Esophagus squamous epithelium (tissue), 5 donors: ENCODE measurements at places on chromosomes 3 and 15.

GRCh38 chr3:120567370-120568201 is 28.6 kb upstream of the NDUFB4 start:
- DNase-seq: no peak

DNA sequence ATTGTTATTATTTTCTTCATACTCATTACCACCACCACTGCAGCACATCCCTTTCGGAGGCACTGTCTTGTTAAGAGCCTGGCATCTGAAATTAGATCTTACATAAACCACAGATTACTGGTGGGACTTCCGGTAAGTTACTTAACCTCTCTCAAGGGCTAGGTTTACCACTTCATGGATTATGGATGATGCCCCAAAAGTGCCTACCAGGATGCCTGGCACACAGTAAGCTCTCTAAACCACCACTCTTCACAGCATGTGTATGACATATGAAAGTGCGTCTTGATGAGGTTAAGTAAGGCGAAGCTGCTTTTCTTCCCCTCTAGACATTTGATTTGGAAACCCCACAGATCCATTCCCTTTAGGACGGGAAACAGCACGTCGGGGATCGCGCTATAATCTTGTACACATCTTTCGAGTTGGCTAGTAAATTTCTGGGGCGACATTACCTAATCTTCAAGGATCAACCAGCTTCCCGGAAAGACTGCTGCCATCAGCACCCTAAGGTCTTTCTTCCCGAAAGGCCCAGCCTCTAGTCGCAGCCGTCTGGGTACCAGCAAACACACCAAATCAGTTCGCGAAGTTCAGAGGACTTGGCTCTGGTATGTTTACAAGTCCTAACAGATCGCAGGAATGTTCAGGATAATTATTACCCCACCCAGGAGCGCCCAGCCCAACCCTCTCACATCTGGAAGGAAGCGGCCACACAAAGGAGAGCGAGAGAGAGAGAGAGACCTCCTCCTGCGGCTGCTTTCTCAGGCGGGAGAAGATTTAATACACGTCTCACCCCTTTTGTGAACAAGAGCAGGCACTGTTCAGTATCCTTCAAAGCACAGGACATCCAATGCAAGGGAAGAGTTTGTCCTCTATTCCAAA is 155.1 kb upstream of the FRMD4B start:
- DNase-seq: no peak

- no peak for DNase-seq
These were observed 8.4 kb upstream of the BCL2L10 start for GRCh38 chr15:52121006-52121405.

- DNase-seq: no peak
These were observed 1.3 kb downstream of the SLC6A6 start for GRCh38 chr3:14403619-14404155.

GRCh38 chr15:43198992-43199391 is 13.8 kb downstream of the CCNDBP1 start:
- no peak for DNase-seq

DNA sequence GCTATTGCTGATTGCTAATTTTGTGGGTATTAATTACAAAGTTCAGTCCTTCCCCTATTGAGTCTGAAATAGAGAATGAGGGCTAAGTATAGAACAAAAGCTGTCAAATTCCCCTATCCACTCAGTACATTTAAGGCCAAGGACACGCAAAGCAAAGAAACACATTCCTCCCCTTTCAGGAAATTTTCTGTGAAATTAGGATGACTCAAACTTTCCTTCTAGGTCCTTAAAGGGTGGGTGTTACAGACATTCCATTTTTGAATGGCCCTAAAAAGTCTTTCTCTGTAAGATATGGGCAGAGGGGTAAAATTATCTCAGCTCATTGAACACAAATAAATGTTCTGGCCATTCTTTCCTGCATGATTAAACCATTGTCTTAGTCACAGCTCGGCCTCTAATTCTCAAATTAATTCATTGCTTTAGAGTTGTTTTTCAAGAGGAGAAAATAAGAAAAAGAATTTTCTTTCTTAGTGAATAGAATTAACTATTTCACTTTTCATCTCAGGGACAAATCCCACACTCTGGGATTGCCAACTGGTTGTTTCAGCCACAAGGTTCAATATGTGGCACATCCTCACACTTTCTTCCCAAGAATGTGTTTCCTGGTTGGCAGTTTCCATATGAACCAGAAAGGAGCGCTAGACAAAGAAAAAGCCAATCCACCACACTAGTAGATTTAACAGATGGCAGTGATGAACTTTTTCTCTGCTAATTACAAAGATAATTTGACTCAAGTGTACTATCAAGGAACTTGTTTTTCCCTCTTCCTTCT is 424.1 kb downstream of the ZNF385D start:
- DNase-seq: no peak

DNA sequence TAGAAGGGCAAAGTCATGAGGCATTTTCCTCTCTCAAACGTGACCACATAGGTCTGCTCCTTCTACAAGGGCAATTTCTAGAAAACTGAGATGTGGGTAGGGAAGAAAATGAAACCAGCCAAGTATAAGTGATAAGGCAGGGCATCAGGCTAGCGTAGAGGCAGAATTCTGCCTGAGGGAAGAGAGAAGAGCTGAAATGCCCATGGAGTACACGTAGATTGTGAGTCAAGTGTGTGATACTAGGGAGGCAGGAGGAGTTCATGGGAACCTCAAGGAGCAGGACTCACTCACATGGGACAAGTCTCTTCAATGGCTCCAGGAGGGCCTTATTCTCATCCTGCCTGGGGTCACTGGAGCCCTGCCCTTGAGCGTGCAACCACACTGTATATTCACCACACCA is 34.9 kb upstream of the PPP4R2 start:
- no peak for DNase-seq

DNA sequence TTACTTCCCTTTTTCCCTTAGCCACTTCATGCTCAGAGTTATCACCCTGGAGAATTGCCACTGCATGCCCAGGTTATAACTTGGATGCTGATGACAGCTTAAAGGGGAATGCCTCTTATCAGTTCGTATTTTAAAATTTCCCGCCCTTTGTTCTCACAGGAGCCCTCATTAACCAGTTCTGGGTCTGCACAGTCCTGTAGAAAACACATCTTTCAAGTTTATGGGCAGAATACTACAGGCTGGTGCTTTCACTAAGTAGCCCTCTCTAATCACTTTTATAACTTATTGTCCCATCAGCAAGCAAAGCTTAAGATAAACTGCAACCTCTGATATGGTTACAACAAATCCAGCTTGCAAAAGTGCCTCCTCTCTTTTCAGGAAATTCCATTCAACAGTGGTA is 587.3 kb upstream of the UBE2E2 start:
- DNase-seq: no peak

GRCh38 chr3:94336046-94336753 is 273.3 kb downstream of the NSUN3 start:
- no peak for DNase-seq

GRCh38 chr15:80779658-80780415 is 667 bp downstream of the CEMIP start:
- no peak for DNase-seq

DNA sequence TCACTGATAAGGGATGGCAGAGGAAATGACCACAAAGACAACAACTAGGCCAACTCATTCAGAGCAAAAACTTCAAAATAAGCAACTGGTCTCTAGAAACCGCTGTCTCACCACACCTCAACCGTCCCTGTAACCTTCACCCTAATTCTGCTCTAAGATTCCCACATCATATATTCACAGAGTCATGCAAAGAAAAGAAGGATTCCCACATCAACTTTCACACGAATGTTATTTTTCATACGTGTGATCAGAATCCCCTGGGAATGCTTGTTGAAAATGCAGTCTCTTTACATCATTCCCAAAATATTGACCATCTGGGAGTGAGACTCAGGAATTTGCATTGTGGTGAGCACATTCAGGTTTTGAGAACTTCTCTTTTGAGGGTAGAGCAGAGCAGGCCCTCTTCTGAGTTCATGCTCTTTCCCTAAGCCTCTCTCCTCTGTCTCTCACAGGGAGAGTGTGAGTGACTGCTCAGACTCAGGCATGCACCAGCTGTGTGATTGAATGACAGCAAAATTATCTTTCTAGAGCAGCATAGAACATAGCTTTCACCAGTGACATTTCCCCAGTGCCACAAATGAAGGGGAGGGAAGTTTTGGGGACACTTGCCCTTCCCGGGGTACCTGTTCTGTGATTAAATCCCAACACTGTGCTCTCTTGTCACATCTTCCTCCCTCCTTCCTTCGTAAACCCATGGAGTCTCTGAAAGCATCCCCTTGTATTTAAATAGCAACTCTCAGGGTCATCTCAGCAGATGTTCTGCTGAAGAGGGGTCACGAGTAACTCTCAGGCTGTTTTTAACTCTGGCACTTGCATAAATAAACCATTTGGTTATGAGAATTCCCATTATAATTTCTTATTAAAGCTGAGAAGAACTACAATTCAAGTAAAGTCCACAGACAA is 170.9 kb downstream of the PLCL2 start:
- no peak for DNase-seq

DNA sequence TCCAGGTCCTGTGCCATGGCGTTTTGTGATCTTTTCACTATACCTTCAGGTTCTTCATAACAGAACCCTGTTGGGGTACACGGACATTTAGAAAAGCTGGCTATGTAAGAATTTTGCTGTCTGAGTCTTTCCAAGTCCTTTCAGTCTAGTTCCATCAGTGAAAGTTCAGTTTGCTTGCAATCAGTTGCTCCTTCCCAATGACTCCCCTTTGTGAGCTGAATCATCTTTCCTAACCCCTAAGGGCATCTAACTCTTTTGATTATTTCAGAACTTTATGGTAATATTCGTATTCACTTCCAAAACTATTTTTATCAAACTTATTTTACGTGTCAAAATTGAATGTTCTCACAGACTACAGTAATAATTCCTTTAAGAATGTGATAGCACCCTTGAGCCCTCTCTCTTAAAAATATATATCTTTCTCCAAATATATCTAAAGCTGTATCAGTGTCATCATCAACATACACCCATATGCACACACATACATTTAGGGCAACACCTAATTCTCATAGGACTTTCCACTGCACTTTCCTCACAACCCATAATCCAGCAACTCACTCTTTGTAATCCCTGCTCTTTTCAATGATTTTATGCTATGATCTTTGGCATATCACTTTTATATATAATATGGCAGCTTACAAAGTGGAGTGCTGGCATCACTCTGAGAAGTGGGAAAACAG is 263.7 kb downstream of the GBE1 start:
- DNase-seq: no peak

- no peak for DNase-seq
These were observed 29.0 kb downstream of the RAB27A start for GRCh38 chr15:55260562-55261131.

DNA sequence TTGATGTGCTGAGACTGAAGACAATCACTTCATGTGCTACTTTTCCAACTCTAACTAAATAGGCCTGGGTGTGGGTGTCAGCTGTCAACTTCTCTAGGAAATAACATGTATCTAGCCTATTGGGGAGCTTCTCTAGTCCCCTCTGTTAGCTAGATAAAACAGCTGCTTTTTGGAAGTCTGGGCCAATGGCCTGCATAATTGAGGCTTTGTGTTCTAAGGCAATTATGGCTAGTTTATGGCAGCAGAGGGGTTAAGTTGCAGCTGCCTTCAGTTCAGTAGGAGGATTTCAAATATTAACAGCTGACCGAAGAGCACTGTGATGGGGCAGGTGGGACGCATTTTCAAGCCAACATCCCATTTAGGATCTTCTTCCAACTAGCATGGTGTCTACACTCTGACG is 6.4 kb downstream of the COL8A1 start:
- no peak for DNase-seq

- no peak for DNase-seq
These were observed 129.8 kb upstream of the PHLDB2 start for GRCh38 chr3:111729087-111729846.

GRCh38 chr3:129507181-129507831 is 21.1 kb upstream of the RHO start:
- DNase-seq: no peak

GRCh38 chr15:77630956-77631744 is 1.6 kb downstream of the LINGO1 start:
- no peak for DNase-seq

DNA sequence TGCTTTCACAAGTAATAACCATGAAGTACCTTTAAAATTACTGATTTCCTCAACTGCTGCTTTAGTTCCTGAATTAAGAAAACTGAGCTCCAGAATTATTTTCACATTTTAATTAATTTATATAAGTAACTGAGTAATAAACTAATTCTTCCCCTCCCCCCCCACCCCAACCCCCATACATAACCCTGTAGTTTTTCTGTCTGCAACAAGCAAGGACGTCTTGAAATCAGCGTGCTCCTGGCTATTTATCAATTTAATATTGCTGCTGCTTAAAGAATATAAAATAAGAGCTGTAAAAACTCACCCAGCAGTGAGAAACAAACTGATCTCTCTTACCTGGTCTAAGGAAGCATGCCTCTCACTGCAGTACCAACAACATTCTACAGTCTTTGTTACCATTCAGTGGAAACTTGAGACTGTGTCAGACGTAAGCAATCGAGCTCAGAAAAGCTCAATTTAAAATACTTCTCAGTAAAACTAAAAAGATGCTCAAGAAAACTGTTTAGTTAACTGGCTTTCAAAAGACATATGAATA is 121.0 kb downstream of the TFDP2 start:
- DNase-seq: no peak

GRCh38 chr3:168058481-168058880 is 37.2 kb downstream of the GOLIM4 start:
- DNase-seq: no peak
